ENCODE measurements at places on chromosomes 4 and X.
A peak's percentile ranks its signal among the peaks of the same experiment; 100 is the strongest.

- ATAC-seq: peak; percentile 26
- H3K36me3 ChIP-seq: no peaks in the 10 kb centered on the region
- H3K4me3 ChIP-seq: no peak overlapping the region
- peak overlapping the region; percentile 62 for H3K27ac ChIP-seq
- no peaks in the 10 kb centered on the region for H3K4me1 ChIP-seq
- H3K27me3 ChIP-seq: no peaks in the 10 kb centered on the region
These were observed 168.4 kb upstream of the GK2 start for GRCh38 chr4:79576429-79576753.

- peaks cover 6% of the 10 kb centered on the region for H3K4me1 ChIP-seq
- H3K27me3 ChIP-seq: no peaks in the 10 kb centered on the region
- no peak for ATAC-seq
- H3K27ac ChIP-seq: peak overlapping the region; percentile 66
These were observed 198.3 kb downstream of the NSUN7 start for GRCh38 chr4:40948014-40948413.

GRCh38 chrX:123303429-123303828 lies 119.4 kb downstream of the GRIA3 start:
- no peaks in the 10 kb centered on the region for H3K36me3 ChIP-seq
- ATAC-seq: no peak
- H3K4me1 ChIP-seq: no peaks in the 10 kb centered on the region
- no peak overlapping the region for H3K27ac ChIP-seq

GRCh38 chr4:57098941-57099340 lies 11.2 kb downstream of the IGFBP7 start:
- ATAC-seq: peak; percentile 28
- no peaks in the 10 kb centered on the region for H3K36me3 ChIP-seq
- H3K27ac ChIP-seq: peak overlapping the region; percentile 47
- no peaks in the 10 kb centered on the region for H3K27me3 ChIP-seq
- peaks cover 48% of the 10 kb centered on the region for H3K4me1 ChIP-seq

GRCh38 chr4:171308661-171309060 lies 504.5 kb upstream of the GALNTL6 start:
- H3K27me3 ChIP-seq: no peaks in the 10 kb centered on the region
- no peak for ATAC-seq
- no peak overlapping the region for H3K4me3 ChIP-seq
- H3K4me1 ChIP-seq: no peaks in the 10 kb centered on the region
- H3K27ac ChIP-seq: no peak overlapping the region

DNA sequence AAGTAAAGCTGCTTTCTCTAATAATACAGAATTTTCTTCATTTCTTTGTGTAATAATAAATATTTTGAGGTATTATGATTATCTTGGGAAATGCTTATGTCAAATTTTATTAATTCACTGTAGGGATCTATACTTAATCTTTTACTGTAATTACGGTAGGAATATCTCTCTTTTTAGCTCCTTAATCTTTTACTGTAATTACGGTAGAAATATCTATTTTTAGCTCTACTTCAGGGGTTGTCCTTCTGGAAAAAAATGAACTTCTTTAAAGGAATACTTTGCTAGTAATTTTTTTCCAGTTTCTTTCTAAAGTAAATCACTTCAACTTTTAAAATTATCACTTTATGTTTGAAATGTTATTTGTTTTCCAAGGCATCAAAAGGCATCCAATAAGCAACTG lies 2229.4 kb upstream of the AGA start:
- no peaks in the 10 kb centered on the region for H3K36me3 ChIP-seq
- no peaks in the 10 kb centered on the region for H3K27me3 ChIP-seq
- no peak for ATAC-seq
- H3K27ac ChIP-seq: no peak overlapping the region
- H3K4me3 ChIP-seq: no peak overlapping the region

DNA sequence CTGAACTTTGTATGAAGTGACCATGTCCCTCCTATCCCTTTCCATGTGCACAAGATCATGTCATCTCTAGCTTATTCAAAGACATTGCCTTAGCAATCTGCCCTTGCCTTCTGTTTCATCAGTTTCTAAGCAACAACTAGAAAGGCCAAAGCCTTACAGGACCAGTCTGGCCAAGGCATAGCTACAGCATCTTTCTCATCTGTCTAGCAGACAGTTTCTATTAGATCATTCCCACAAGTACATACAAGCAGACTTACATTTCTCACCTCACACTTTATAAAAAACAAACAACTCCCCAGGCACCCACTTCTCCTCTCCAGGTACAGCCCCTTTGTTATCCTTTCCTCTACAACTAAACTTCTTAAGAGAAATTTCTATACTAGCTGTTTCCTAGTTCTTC lies 188.7 kb upstream of the AADAT start:
- H3K4me1 ChIP-seq: no peaks in the 10 kb centered on the region
- no peak overlapping the region for H3K27ac ChIP-seq
- no peak for ATAC-seq
- no peaks in the 10 kb centered on the region for H3K36me3 ChIP-seq
- no peaks in the 10 kb centered on the region for H3K27me3 ChIP-seq
- H3K4me3 ChIP-seq: no peak overlapping the region

DNA sequence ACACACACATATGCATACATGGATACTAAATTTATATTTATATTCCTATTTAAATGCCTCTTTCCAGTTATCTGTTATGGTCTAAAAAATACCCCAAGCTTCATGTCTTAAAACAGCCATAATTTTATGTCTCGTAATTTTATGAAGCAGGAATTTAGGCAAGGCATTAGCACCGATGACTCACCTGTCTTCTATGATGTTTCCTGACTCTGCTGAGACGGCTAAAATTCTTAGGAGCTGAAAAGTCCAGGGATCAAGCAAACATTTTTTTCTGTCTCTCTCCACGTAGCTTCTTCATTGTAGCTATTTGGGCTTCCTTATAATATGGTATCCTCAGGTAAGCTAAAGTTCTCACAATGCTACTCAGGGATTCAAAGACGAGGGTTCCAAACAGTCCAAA lies 930.3 kb downstream of the STIM2 start:
- no peaks in the 10 kb centered on the region for H3K4me1 ChIP-seq
- H3K4me3 ChIP-seq: no peak overlapping the region
- no peaks in the 10 kb centered on the region for H3K27me3 ChIP-seq
- H3K36me3 ChIP-seq: no peaks in the 10 kb centered on the region

DNA sequence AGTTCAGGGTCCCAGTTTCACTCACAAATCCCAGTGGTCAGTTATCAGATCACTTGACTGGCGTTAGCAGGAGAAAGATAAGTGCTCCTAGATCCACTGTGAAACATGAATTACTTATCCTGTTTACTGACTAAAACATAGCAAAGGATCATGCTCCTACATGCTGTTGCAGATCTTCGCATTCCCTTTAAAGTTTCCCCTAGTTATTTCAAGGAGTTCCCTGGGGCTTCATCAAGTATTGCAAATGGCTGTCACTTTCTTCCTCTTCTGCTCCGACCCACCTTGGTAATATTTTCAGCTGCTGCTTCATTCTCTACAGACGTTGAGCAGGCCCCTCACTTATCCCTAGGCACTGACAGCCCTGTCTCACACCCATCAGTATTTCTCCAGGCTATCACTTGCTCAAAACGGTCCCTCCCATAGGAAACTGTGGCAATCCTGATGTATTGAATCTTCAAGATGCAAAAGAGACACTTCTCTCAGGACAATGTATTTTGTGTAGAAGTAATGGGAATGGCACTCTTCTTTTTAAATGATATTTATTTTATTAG lies 466.0 kb downstream of the INPP4B start:
- H3K4me1 ChIP-seq: no peaks in the 10 kb centered on the region
- H3K27ac ChIP-seq: peak overlapping the region; percentile 59
- H3K4me3 ChIP-seq: no peak overlapping the region
- no peak for ATAC-seq
- H3K27me3 ChIP-seq: no peaks in the 10 kb centered on the region

GRCh38 chr4:13940921-13941320 lies 313.4 kb upstream of the BOD1L1 start:
- H3K4me3 ChIP-seq: no peak overlapping the region
- no peak for ATAC-seq
- H3K27ac ChIP-seq: no peak overlapping the region
- H3K36me3 ChIP-seq: no peaks in the 10 kb centered on the region

- peak overlapping the region; percentile 34 for H3K4me3 ChIP-seq
- no peak overlapping the region for H3K27ac ChIP-seq
- H3K27me3 ChIP-seq: no peaks in the 10 kb centered on the region
- no peak for ATAC-seq
- no peaks in the 10 kb centered on the region for H3K36me3 ChIP-seq
These were observed 127.9 kb upstream of the DMD start for GRCh38 chrX:33339219-33339618.

DNA sequence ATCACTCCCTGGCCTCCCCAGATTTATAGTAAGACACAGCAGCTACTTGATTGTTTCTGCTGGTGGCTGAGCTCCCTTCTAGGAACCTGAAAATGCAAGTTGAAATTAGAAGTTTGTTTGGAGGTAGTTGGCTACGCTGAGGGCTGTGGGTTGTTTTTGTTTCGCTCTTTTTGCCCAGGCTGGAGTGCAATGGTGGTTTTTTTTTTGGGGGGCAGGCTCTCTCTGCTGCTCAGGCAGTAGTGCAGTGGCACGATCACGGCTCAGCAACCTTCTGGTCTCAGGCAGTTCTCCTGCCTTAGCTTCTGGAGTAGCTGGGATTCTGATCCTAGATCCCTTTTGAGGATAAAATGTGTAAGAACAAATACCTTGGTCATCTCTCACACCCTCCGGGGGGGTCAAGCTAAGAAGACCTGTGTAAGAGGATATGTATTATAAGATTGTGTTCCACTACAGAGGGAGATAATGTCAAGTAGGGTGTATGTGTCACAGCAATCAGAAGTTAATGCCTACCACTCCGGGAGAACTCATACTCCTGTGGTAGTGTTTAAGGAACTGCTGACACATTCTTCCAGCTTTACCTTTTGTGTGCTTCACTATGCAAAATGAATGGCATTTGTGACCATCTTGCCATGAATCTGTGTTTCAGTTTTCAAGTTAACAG lies 9.7 kb downstream of the JADE1 start:
- H3K36me3 ChIP-seq: no peaks in the 10 kb centered on the region
- no peaks in the 10 kb centered on the region for H3K27me3 ChIP-seq
- H3K4me1 ChIP-seq: peaks cover 4% of the 10 kb centered on the region
- ATAC-seq: no peak

GRCh38 chr4:22434895-22435294 lies 81.0 kb downstream of the ADGRA3 start:
- H3K4me1 ChIP-seq: no peaks in the 10 kb centered on the region
- no peak overlapping the region for H3K27ac ChIP-seq
- H3K4me3 ChIP-seq: no peak overlapping the region
- H3K27me3 ChIP-seq: no peaks in the 10 kb centered on the region
- no peaks in the 10 kb centered on the region for H3K36me3 ChIP-seq
- peak; percentile 36 for ATAC-seq

GRCh38 chr4:186570193-186570996 lies 15.0 kb upstream of the MTNR1A start:
- peak overlapping the region; percentile 30 for H3K4me3 ChIP-seq
- H3K27me3 ChIP-seq: peaks cover 23% of the 10 kb centered on the region
- no peak for ATAC-seq
- peaks cover 11% of the 10 kb centered on the region for H3K4me1 ChIP-seq

- no peak overlapping the region for H3K27ac ChIP-seq
- H3K36me3 ChIP-seq: no peaks in the 10 kb centered on the region
- ATAC-seq: no peak
- no peaks in the 10 kb centered on the region for H3K4me1 ChIP-seq
These were observed 63.1 kb downstream of the SLC10A7 start for GRCh38 chr4:146458594-146458993.

DNA sequence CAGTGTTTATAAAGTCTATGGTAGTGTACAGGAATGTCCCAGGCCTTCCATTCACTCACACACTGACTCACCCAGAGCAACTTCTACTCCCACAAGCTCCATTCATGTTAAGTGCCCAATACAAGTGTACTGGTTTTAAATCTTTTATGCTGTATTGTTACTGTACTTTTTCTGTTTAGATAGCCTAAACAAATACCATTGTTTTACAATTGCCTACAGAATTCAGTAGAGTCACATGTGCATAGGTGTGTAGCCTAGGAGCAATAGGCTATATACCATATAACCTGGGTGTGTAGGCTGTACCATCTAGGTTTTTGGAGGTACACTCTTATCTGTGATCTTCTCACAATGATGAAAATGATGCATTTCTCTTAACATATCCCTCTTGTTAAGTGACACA lies 126.7 kb downstream of the DGKK start:
- no peak overlapping the region for H3K27ac ChIP-seq
- H3K36me3 ChIP-seq: no peaks in the 10 kb centered on the region
- no peak overlapping the region for H3K4me3 ChIP-seq
- no peak for ATAC-seq
- H3K4me1 ChIP-seq: no peaks in the 10 kb centered on the region

- no peak overlapping the region for H3K4me3 ChIP-seq
- H3K4me1 ChIP-seq: no peaks in the 10 kb centered on the region
- ATAC-seq: no peak
- H3K27me3 ChIP-seq: no peaks in the 10 kb centered on the region
- H3K27ac ChIP-seq: no peak overlapping the region
These were observed 15.3 kb downstream of the PDK3 start for GRCh38 chrX:24480400-24480865.

GRCh38 chrX:75301060-75301459 lies 27.2 kb downstream of the UPRT start:
- H3K4me1 ChIP-seq: no peaks in the 10 kb centered on the region
- H3K36me3 ChIP-seq: peaks cover 23% of the 10 kb centered on the region
- H3K27ac ChIP-seq: no peak overlapping the region
- no peaks in the 10 kb centered on the region for H3K27me3 ChIP-seq

- H3K27ac ChIP-seq: no peak overlapping the region
- ATAC-seq: no peak
- no peaks in the 10 kb centered on the region for H3K27me3 ChIP-seq
- no peak overlapping the region for H3K4me3 ChIP-seq
- H3K4me1 ChIP-seq: peaks cover 42% of the 10 kb centered on the region
- peaks cover 9% of the 10 kb centered on the region for H3K36me3 ChIP-seq
These were observed 9.8 kb downstream of the LAMP2 start for GRCh38 chrX:120459309-120459708.

GRCh38 chr4:105808750-105809041 lies 86.6 kb upstream of the NPNT start:
- no peaks in the 10 kb centered on the region for H3K36me3 ChIP-seq
- H3K4me3 ChIP-seq: peak overlapping the region; percentile 31
- ATAC-seq: peak; percentile 88
- peak overlapping the region; percentile 72 for H3K27ac ChIP-seq

DNA sequence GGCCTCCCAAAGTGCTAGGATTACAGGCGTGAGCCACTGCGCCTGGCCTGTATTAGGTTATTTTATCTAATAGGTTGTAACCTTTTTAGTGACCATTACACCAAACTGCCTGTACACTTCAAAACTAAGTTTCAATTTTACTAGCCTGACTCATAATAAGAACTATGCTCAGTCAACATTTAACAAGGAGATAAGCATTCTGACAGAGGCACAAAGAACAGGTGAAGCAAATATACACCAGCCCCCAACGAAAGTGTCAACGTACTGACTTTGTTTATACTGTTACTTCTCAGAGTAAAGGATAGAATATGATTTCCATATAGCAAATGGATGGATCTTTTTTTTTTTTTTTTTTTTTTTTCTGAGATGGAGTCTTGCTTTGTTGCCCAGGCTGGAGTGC lies 62.8 kb downstream of the SHISA3 start:
- no peaks in the 10 kb centered on the region for H3K36me3 ChIP-seq
- no peak overlapping the region for H3K27ac ChIP-seq
- ATAC-seq: no peak
- no peaks in the 10 kb centered on the region for H3K4me1 ChIP-seq
- no peak overlapping the region for H3K4me3 ChIP-seq
- no peaks in the 10 kb centered on the region for H3K27me3 ChIP-seq

All from gastroesophageal sphincter (tissue), 4 donors.